ENCODE measurements at places on chromosomes 11 and 22.

- no peak for DNase-seq
Observed at GRCh38 chr11:112540261-112540660, 279.6 kb upstream of the PLET1 start.

- no peak for DNase-seq
Observed at GRCh38 chr11:131109257-131109656, 193.0 kb upstream of the SNX19 start.

DNA sequence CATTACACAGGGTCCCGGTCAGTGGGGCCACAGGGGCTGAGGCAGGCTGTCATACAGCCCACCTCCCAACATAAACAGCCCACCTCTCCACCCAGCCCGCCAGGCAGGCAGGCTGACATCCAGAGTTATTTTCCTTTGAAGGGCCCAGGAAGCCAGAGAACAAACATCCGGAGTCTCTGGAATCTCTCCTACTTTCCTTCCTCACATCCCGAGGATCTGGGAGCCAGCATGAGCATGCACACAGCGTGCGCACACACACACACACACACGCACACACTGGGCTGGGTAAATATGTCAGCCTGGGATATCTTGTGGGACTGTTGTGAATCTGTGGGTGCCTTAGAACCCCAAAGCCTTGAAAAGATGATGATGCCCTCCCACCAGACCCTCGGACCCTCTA lies 55.4 kb downstream of the PDE2A start:
- DNase-seq, result no peak

GRCh38 chr22:42719133-42719532 lies 1.5 kb downstream of the A4GALT start:
- DNase-seq, result no peak

- no peak for DNase-seq
Observed at GRCh38 chr11:2209900-2210321, 38.3 kb upstream of the TH start.

Measured in NCI-H2081 treated with DMSO at 0.1 percent for 48 hours (cell line).